ENCODE measurements at places on chromosomes 5 and 9.

DNA sequence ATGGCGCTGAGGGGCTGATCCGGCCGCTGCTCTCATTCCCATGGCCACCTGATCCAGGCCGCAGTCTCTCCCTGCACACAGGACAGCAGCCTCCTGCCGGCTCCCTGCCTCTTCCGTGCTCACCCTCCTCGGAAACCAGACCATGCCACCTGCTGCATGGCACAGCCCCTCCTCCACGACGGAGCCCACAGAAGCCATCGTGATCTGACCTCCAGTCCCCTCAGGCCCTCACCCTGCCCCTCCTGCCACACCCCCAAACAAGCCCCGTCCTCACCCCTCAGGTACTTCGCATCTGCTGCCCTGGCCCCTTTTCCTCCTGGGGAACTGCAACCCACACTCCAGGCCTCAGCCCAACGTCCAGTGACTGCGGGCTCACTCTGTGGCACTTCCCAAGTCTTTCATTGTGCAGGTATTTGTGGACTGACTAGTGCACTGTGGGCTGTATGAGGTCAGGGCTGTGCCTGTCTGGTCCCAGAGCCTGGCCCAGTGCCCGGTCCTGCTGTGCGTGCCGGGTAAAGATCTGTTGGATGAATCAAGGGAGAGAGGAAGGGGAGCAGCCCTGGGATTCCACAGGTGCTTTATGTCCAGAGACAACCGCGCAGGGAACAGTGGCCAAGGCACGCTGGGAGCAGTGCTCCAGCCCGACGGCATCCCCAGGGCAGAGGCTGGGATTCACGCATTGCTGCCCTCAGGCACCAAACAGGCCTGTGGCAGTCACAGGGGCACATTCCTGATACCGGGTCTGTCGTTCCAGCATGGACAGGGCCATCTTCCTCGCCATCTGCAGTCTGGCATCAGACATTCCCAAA lies 86.1 kb downstream of the ADAMTS2 start:
- no peak for DNase-seq

GRCh38 chr5:10601246-10602030 lies 37.6 kb downstream of the ANKRD33B start:
- DNase-seq = peak; percentile 87

- no peak for DNase-seq
Observed at GRCh38 chr5:150343994-150344631, 13.4 kb upstream of the TCOF1 start.

GRCh38 chr5:59586841-59587240 lies 306.7 kb downstream of the PDE4D start:
- DNase-seq = no peak

DNA sequence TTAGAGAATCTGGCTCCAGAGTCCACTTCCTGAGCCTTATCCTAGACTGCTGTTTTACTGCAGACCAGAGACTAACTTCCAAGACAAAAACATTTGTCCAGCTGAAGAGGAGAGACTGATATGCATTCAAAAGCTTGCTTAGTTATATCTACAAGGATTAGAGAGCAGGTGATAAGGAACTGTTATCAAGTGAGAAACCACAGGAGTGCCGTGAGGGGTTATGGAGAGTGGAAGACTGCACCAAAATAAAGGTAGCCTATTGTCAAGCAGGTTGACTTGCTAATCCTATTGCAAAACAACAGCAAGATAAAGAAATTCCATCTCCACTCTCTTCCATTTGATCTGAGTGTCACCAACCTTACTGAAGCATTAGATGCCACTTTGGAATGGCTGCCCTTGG lies 139.1 kb downstream of the SCAMP1 start:
- DNase-seq = no peak

DNA sequence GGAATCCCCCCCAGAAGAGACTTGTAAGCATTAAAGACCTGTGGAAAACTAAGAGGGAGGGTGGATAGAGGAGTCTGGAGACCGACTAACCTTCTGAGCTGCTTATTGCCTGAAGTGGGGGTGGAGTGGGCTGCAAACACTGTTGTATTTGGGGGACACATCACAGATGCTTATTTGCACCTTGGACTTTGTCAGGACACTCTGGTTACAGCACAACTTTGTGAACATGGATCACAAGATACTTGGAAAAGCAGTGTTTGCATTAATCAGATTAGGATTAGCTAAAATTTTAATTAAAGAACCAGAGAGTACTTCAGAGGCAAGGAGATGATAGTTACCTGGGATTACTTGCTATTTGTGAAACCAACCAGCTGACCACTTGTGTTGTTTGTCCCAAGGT lies 30.9 kb downstream of the TMC1 start:
- no peak for DNase-seq

DNA sequence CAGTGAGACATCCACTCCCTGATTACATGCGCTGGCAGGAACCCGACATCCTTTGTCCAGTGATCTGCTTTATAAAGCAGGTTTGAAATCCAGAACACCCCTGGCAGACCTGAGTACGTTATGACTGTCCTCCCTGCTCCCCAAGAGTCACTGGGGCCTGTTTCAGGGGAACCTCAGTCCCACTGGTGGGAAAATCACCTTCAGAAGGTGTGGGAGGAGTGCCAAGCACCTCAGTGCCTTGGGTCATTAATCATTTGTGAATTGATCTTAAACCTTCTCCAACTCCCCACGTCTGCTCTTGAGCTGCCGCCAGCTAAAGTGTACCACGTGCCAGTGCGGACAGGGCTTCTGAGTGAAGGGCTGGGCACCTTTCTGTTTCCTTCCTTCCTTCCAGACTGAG lies 16.2 kb downstream of the SLC6A3 start:
- DNase-seq = no peak

DNA sequence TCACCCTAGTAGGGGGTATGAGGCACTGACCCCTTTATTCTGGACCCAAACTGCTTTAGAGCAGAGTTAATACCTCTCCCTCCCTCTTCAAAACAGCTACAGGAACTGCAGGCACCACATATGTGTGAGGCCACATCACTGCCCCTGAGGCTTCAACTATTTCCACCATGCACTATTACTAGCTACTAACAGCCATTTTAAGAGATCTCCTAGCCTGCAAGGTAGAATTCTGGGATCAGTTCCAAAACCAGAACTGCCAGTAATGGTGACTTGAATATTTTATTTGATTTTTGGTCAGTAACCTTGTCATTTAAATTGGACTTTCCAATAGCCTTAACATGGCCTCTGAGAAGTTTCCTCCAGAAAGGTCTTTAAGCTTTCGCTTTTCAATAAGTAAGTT lies 55.3 kb upstream of the FSD1L start:
- DNase-seq = no peak

DNA sequence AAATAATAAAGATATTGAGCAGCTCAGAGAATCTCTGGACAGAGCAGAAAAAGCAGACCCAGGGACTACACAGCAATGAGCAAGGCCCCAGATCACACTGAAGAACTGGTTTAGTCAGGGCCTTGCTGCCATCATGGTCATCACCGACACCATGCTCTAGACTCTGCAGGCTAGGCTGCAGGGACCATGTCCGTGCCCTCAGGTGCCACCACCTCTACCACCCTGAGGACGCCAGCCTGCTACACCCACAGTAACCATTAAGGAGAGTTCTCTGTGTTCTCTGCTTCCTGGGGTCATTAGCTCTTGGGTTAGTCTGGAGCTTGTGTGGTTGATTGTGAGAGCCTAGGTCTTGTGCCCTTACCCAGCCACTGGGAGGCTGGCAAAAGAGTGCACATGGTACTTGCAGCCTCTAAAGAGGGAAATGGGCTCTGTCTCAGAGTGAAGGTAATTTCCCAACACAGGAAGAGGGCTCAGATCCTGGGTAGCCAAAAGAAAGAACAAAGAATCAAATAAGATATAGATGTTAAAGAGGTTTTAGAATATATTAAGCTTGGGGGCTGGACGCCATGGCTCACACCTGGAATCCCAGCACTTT lies 31.9 kb upstream of the JADE2 start:
- DNase-seq = no peak

- DNase-seq = no peak
Observed at GRCh38 chr5:39214912-39215709, 4.3 kb downstream of the FYB1 start.

GRCh38 chr9:134435550-134436378 lies 109.5 kb downstream of the RXRA start:
- DNase-seq = no peak

DNA sequence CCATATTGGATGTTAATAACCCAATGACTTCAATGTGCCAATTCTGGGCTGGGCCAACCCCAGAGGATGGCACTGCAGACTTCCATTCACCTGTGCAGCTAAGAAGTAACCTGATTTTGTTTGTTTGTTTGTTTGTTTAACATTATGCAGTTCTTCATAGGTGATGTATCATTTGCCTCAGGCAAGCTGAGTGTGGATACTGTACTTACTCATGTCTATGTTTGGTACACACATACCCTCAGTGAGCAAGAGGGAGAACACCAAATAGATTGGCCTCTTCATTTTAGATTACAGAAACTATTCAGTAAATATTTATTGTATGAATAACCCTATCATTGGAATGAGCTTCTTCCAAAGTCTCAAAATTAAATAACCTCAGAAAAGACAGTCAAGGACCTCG lies 180.2 kb upstream of the SMC2 start:
- DNase-seq = no peak

DNA sequence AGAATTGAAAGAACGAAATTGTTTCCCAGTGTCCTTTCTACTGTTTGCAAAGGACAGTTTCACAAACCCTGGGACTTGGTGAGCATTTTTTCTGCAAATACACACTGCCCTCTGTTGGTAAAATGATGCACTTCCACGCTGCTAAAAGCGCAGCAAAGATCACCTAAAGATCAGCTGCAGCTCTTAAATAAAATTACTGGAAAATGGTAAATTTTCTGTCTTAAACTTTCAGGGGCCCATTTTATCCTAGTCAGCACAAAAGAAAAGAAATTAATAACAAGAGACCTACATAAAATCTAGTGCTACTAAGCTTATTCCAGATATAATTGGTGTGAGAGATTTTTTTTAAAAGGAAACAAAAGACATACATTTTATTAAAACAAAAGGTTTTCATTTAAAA lies 566.0 kb downstream of the CAAP1 start:
- peak; percentile 51 for DNase-seq

GRCh38 chr9:95512709-95513095 lies 4.1 kb downstream of the PTCH1 start:
- no peak for DNase-seq

- DNase-seq = no peak
Observed at GRCh38 chr5:33701251-33701650, 190.5 kb downstream of the ADAMTS12 start.

GRCh38 chr9:32631991-32632390 lies 3.5 kb downstream of the TAF1L start:
- DNase-seq = no peak

DNA sequence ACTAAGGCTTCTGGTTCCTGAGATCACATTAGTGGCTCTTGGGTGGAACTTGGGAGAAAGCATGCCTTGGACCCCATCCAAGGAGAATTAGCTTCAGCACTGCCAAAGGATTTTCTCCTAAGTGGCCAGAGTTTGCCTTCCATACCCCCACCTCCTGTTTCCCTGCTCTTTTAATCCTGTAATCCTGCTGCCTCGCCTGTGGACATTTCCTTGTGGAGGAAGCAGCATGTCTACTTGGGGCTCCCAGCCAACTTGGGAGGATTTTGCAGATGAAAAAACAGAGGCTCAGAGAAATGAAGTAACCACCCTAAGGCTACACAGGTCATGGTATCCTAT lies 1.6 kb downstream of the ARSI start:
- DNase-seq = no peak

- no peak for DNase-seq
Observed at GRCh38 chr5:181241393-181241975, 2.2 kb downstream of the RACK1 start.
